Cortex of kidney (tissue), 1 donor: ENCODE measurements at places on chromosomes 4 and X.

GRCh38 chr4:40055511-40055862 is 1.2 kb upstream of the N4BP2 start:
- no peak for DNase-seq

DNA sequence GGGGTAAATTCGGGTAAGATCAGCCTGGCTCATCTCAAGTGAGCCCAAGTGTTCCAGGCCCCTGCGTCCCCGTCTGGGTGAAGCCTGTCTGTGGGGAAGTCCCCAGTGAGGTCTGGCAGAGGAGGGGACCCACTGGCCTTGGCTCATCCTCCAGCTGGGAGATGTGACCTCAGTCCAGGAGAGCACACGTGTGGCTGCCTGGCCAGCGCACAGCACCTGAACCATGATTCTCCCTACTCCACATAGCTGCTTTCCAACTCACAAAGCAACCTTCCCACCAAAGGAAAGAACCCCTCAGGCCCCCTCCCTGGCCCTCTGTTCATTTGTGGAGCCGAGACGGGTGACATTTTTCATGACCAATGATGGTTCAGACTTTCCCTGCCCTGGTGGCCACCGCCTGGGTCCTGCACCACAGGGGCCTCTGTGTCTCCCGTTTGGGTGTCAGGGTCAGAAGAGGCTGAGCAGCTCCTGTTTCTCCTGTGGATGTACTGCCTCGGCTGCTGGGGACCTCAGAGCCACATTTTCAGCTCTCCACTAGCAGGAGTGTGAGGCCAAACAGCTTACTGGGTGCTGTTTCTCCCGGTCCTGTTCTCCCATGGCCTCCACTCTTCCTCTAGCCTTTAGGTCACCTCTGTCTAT is 111.4 kb downstream of the CPZ start:
- DNase-seq, result no peak

DNA sequence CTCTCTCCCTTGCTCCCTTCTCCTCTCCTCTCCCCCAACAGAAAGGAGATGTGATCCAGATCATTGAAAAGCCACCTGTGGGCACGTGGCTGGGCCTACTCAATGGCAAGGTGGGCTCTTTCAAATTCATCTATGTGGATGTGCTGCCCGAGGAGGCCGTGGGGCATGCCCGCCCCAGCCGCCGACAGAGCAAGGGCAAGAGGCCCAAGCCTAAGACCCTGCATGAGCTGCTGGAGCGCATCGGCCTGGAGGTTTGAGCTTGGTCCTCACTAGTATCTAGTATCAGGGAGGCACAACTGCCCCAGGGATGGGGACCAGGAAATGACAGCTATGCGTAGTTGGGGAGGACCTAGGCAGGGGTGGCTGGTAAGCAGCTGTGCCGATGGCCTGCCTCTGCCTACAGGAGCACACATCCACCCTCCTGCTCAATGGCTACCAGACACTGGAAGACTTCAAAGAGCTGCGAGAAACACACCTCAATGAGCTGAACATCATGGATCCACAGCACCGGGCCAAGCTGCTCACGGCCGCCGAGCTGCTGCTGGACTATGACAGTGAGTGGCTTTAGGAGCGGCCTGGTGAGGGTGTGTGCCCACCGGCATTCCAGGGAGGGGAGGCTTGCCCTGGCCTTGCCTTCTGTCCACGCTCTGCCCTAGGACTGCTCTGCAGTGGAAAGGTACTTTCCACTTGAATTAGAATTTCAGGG is 13.0 kb downstream of the SASH3 start:
- no peak for DNase-seq

DNA sequence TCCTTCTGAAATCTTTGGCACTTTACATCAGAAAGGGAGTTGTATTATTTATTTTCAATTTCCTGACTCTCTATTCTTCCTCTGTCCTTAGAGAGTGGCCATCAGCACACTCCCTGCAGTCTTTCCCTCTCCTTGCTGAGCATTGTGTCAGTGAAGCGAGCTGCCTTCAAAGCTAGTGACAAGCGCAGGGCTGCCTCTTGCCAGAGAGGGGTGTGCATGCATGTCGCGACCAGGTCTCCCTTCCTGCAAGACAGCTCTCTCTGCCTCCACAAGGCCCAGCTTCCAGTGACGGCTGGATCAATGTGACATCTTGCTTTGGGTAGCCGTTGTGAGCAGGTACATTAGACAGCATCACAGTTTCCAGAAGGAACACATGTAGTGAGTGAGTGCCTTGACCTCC is 810.9 kb upstream of the TENM3 start:
- DNase-seq, result no peak

DNA sequence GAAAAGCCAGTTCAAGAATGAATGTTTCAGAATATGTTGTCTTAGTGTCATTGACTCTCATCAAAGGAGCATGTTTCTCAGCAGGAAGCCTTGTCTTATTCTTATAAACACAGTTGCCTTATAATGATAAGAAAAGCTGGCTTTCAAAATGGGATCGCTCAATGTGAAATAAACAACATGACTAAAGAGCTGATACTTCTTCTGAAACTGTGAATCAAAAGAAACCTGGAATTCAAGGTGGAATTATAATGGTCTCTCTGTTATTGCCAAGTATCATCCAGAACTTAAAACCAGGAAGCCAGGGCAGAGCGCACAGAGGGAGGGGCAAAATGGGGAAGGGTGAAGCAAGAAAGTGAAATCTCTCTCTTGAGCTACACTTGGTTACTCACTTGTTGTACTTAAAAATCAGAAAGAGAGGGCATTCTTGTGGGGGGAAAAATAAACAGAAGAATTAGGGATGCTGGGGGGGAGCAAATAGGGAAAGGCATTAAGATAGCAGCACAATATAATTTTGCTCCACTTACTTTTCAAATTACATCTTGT is 270.0 kb downstream of the MAPK10 start:
- no peak for DNase-seq

GRCh38 chr4:124903995-124904722 is 191.6 kb upstream of the ANKRD50 start:
- no peak for DNase-seq

- DNase-seq, result no peak
Observed at GRCh38 chr4:149910604-149911350, 95.1 kb upstream of the IQCM start.

- no peak for DNase-seq
Observed at GRCh38 chrX:150012647-150013381, 74.5 kb upstream of the EOLA2 start.

GRCh38 chr4:146146918-146147317 is 28.6 kb upstream of the LSM6 start:
- DNase-seq, result no peak

DNA sequence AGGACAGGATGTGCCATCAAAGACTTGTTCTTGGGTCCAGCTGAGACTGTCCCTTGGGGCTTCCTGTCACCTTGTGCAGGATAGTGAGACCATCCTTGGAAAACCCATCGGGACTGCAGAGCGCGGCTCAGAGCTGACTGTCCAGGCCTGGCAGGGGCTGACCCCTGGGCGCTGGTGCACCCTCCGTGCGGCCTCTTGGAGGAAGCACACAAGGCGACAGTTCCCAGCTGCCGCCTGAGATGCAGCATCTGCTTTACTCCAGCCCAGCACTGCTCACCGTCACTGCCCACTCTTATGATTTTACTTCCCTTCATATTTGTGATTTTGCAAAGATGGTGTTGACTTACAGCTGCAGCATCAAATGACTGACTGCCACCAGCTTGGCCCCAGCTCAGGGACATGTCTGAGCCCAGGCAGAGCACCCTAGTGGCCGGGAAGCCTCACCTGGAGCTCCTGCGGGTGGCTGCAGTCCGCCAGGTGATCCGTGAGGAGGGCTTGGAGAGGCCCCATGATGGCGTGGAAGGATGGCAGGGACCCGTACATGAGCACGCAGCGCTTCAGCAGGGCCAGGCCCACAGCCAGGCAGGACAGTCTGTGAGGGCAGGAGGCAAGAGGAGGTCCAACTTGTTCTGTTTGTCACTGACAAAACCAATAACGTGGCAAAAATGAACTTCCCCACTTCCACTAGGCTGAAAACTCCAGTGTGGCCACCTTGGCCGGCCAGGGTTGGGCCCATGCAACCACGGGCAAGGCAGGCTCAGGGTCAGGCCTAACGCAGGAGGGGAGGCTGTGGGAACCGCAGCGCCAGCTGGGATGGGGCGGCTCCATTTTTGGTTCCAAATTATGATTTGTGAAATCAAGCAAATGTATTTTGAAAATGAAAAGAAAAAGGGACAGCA is 21.8 kb downstream of the NOP14 start:
- DNase-seq, result no peak

DNA sequence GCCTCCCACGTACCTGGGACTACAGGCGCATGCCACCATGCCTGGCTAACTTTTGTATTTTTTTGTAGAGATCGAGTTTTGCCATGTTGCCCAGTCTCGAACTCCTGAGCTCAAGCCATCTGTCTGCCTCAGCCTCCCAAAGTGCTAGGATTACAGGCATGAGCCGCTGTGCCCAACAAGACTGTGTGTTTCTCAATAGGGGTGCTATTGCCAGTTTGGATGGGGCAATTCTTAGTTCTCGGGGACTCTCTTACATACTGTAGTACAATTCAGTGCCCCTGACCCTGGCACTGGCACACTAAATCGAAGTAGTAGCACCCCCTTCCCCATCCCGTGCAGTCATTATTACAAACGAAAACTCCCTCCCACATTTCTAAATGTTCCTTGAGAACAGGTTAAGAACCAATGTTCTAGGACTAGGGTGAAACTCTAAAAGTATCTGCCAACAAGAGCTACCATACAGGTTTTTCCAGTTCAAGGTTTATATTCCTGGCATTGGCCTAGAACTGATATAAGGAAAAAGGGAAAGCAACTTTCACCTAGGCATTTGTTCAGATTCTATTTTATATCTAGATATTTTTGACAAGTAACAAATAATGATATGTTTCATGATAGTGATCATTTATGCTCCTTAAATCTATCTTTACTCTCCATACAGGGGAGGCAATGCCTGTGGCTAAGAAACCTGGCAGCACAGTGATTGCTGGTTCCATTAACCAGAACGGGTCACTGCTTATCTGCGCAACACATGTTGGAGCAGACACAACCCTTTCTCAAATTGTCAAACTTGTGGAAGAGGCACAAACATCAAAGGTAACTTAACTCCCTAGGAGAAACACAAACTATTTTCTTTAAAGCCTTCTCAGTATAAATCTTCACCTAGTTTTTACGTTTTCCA is 50.4 kb upstream of the PGAM4 start:
- no peak for DNase-seq

GRCh38 chr4:98466868-98467599 is 191.4 kb downstream of the TSPAN5 start:
- no peak for DNase-seq

DNA sequence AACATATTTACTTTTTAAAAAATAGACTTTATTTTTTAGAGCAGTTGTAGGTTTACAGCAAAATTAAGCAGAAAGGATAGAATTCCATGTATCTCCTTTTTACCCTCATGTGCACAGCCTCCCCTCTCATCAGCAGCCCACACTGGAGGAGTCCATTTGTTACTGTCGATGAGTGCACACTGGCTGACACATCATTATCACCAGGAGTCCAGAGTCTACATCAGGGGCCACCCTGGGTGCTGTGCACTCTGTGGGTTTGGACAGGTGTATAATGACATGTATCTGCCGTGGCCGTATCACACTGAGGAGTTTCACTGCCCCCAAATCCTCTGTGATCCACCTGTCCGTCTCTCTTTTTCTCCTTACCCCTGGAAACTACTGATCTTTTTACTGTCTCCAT is 26.3 kb downstream of the TBC1D14 start:
- DNase-seq, result no peak

DNA sequence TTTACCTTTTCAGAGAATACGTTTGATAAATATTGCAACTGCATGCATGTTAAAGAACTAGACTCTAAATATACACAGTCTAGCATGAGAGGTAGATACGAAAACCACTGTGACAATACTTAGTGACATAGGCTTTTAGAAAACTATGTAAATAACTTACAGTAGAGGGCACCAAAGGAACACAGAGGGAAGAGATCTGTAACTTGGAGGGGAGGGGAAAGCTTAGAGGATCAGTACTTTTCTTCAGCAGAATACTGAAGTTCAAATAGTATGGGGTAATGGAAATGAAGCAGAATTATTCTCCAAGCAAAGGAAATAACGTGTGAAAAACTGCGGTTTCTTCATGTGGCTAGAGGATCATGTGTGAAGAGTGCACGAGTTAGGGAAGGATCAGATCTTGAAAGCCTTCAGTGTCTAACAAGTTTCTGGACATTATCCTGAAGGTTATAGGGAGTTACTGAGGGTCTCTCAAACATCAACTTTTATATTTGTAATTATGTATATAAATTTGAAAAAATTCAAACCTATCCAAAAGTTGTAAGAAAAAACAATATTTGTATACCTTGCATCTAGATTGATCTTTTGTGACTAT is 264.3 kb downstream of the NPFFR2 start:
- DNase-seq, result no peak

- no peak for DNase-seq
Observed at GRCh38 chrX:148024425-148025148, 43.5 kb downstream of the FMR1NB start.

GRCh38 chrX:38060331-38060878 is 54.1 kb downstream of the SYTL5 start:
- DNase-seq, result no peak

DNA sequence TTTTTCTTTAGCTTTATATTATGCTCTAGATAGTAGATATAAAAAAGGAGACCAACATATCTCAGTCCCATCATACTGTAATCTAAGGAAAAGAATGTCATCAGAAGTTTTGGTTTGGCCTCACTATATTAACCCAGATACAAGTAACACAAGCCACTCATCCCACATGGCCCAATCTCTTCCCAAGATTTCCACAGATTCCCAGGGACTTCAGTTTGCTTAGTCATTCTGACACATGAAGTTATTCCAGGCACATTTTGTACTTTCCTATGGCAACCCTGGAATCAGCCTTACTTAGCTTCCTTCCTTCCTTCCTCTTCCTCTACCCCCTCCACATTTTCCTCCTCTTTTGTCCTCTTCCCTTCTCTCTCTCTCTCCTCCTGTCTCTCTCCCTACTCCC is 21.7 kb upstream of the DCLK2 start:
- DNase-seq, result no peak

DNA sequence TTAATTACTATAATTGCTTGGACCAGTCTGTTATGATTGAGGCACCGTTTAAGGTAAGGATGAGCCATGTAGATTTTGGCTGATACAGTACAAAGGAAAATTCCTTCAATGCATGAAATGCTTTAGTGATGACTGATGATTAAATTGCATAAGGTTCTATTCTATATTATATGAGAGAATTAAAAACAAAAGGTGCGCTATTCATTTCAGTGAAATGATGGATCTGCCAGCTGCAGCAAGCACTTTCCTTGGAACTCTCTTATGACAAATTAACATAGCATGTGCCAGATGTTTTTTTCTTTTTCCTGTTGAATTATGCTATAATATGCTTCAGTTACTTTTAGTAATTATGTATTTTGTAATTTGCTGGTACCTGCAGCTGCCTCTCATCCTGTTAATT is 98.5 kb downstream of the JADE1 start:
- DNase-seq, result no peak
